ENCODE measurements at places on chromosomes 7 and 10. TPM values are rescaled to one million over a fixed set of nuclear protein-coding genes. Genes with fewer than 3 reads are reported as not detected.

The FOXK1 gene
- polyA plus RNA-seq, result 30.6 TPM

The CCDC172 gene
- 0.21 TPM for polyA plus RNA-seq

The INA gene
- 346 TPM for polyA plus RNA-seq

The FAM237B gene
- polyA plus RNA-seq, result 0.22 TPM

The ENO4 gene
- 6.3 TPM for polyA plus RNA-seq

The BUD23 gene
- 74.1 TPM for polyA plus RNA-seq

The SLC18A3 gene
- polyA plus RNA-seq, result 19.9 TPM

The GRID2IP gene
- polyA plus RNA-seq, result 1.2 TPM

The GPR85 gene
- polyA plus RNA-seq, result 38.1 TPM

The AKR1B15 gene
- 0.25 TPM for polyA plus RNA-seq

The DPP6 gene
- polyA plus RNA-seq, result 96.3 TPM

The KNDC1 gene
- polyA plus RNA-seq, result 35.8 TPM

The NUTM2E gene
- 0.35 TPM for polyA plus RNA-seq

All from spinal cord (tissue), 10 donors.